Stimulated activated CD4-positive, alpha-beta T cell treated with anti-CD3 and anti-CD28 coated beads, Interleukin-1b, Interleukin-23, amount 100 ng/mL, for 1 hour (primary cell): ENCODE measurements at places on chromosomes 7 and 10.

DNA sequence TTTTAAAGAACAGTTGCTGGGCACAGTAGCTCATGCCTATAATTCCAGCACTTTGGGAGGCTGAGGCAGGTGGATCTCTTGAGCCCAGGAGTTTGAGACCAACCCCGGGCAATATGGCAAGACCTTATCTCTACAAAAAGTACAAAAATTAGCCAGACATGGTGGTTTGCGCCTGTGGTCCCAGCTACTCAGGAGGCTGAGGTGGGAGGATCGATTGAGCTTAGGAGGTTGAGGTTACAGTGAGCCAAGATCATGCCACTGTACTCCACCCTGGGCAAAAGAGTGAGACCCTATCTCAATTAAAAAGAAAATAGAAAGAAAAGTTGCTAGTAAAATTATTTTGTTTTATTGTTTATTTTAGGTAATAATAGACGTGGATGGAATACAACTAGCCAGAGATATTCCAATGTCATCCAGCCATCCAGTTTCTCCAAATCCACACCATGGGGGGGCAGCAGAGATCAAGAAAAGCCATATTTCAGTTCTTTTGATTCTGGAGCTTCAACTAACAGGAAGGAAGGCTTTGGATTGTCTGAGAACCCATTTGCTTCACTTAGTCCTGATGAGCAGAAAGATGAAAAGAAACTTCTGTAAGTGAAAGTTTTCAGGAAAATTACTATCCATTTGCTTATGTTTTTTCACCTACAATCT, 3.0 kb downstream of the NUP42 start:
- DNase-seq, result no peak

- no peak for DNase-seq
Observed at GRCh38 chr7:117970801-117971200, 97.6 kb upstream of the CTTNBP2 start.

DNA sequence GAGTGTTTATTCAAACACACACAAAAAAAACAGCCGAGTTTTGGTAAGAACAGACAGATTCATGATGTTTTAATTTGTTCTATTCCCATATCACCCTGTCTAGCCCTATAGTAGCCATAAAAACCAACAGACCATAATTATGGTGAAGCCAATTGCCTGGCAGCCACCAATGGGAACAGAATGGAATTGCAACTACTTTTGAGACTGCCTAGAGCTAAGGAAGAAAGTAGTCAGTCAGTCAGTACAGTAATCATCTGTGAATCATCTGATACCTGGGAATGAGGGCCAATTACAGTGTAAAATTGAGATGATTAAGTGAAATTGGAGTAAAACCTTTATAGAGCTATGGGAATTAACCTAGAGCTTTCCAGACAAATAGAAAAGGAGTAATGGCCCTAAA, 952.7 kb upstream of the KCND2 start:
- no peak for DNase-seq

GRCh38 chr7:97305589-97305988, 188.1 kb downstream of the SDHAF3 start:
- no peak for DNase-seq

DNA sequence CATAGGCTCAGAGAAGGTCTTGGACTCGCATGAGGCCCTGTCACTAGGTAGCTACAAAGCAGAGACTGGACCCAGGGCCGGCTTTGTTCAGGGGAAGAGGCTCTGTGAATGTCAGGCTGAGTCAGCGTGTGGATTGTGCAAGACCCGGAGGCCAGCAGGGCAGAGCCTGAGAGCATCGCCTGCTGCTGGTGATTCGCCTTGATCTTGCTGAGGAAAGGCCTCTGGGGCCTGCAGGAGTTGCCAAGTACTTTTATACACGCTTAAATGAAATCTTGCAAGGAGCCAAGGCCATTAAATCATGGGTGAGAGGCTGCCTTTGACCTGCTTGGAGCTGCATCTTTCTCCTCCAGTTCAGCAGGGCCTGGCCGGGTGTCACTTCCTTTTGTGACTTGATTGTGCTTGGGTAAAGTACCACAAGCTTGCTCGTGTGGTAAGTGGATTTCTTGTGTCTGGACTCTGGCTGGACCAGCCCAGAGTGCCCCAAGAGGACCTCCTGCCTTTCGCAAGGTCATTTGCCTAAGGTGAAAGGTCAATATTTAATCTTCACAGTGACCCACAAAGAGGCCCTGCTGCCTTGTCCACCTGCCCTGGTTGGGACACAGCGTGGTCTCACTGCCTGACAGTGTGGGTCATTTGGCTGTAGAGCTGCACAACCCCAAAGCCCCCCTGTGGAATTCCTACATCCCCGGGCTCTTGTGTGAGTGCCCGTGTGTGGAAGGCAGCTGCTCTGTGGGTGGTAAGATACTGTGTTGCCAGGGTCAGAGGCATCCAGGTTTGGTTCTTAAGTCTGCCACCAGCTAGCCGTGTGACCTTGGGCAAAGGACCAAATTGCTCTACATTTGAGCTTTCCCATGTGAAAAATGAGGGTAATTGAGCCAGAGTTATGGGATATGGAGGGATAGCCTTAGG, 38.6 kb upstream of the SH2D4B start:
- no peak for DNase-seq

DNA sequence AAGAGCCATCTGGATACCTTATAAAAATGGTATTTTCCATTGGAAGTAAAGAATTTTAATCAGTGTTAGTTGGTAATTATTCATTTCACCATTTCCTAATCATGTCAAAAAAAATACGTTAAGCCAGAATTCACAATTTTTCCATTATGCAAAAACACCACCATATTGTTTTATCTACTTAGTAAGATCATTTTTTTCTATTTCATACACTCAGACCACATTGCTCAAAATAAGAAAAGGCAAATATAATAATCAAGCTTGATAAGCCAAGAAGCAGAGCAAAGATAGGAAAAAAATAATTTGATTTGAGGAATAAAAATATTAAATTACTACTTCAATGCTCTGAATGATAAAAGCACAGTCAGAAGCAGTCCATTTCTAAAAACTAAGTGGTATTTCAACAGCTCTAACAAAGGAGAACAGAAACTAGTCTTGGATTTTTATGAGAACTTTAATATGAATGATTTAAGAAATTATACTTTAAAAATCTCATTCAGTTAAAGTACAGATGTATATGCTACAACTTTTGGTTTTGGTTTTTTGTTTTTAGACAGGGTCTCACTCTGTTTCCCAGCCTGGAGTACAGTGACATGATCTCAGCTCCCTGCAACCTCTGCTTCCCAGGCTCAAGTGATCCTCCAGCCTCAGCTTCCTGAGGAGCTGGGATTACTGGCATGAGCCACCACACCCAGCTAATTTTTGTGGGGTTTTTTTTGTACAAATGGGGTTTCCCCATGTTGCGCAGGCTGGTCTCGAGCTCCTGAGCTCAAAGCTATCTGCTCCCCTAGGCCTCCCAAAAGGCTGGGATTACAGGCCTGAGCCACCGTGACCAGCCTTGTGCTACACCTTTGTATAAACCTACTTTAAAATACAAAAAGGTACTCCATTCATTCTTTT, 46.6 kb downstream of the LRRN3 start:
- no peak for DNase-seq

DNA sequence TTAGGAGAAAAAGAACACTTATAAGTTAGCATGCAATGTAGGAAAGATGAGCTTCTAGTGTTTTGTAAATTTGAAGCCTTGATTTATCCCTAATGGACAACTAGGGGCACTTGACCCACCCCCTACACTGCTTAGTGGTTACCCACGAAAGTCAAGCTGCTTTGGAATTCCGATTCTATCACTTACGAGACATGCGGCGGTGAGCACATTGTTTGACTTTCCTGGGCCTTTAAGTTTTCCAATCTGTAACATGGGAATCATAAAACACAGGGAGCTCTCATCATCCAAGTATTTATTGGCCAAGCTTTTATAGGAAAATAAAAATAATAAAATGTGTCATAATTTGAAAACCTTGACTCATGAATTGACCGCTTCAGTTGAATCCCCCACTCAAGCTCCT, 78.7 kb upstream of the PDK4 start:
- no peak for DNase-seq

DNA sequence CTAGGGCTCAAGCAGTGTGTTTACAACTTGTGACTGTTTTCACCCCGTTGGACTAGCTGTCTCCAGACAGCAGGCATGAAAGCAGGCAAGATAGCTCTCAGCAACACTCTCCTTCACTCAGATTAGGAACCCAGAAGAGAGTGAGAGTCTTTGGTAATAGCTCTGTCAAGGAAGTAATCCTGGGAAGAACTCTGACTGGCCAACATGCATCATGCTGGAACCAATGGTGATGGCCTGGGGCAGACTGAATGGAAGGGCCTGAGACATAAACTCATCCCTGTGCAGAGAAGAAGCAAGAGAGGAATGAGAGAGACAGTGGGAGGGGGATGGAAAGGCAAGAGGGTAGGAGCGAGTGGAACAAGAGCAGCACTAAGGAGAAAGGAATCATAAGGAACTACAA, 48.9 kb downstream of the AKR1D1 start:
- no peak for DNase-seq

GRCh38 chr10:105718207-105718995, 1077.3 kb downstream of the SORCS3 start:
- no peak for DNase-seq

- no peak for DNase-seq
Observed at GRCh38 chr10:76864922-76865321, 772.7 kb downstream of the KCNMA1 start.

DNA sequence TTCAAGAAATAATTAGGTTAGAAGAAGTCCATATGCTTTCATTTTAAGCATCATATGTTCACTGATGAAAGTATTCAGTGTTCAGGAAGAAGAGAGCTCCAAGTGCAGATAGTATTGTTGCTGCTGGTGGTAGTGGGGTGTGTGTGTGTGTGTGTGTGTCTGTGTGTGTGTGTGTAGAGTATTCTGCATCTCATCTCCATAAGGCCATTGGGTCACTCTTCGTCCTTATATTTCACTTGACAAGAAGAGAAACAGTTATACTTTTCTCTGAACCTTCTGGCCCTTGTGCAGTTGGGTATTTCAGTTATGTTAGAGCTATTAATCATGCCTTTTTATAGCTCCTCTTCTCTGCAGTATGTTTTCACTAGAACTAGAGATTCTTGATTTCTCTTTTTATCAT, 26.2 kb downstream of the ADAM22 start:
- no peak for DNase-seq

GRCh38 chr7:50672045-50672444, 106.8 kb upstream of the DDC start:
- DNase-seq, result no peak

- DNase-seq, result no peak
Observed at GRCh38 chr7:152568972-152569371, 107.0 kb downstream of the XRCC2 start.

DNA sequence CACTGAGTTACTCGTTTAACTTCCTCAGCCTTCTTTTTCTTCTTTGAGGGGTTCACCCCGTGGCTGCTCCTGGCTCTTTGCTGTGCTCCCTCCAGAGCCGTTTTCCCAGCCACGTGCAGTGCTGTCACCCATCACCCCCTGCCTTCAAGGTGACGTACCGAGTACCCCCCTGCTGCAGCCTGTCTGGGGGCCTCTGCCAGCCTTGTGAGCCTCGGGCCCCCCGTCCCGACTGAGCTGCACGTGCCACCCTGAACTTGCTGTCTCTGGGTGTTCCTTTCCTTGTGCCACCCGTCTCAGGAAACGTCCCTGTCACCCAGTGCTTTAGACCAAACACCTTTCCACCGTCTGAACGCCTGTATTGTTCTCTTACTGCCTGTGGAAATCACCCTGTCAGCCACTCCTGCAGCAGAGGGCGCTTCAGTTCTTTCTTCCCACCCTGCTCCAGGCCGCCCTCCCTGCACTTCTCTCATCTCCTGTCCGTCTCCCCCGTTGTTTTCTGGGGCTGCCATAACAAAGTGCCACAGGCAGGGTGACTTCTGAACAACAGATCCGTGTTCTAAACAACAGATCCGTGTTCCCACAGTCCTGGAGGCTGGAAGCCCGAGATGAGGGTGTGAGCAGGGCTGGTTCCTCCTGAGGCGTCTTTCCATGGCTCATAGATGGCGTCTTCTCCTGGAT, 44.6 kb downstream of the WDR37 start:
- DNase-seq, result no peak

GRCh38 chr10:114405011-114405350, 679 bp upstream of the AFAP1L2 start:
- DNase-seq, result no peak

DNA sequence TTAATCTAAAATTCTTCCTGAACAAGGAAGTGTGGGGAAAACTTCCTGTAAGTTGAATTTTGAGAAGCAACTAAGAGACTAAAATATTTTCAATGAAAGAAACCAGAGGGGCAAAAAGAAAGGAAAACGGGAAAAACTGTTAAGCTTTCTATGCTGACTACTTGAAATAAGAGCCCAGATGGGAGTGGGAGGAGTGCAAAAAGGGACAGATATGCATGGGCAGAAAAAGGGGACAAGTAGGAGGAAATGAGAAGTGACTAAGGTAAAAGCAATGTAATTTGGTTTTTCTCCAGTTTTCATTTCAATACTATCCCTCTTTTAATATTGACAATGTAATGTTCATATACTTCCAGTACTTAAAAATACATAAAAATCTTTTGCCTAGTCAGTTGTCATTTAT, 11.1 kb downstream of the OGA start:
- no peak for DNase-seq

DNA sequence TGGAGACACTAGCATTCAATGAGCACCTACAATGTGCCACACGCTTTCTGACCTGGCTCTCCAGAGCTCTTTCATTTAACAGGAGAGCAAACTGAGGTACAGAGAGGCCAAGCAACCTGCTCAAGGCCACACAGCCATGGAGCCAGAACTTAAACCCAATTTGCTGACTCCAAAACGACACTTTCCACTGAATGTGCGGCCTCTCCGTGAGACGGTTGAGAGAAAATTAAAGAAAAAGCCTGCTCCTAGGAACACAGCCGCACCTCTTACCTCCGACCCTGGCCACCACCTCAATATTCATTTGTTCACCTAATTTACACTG, 42.8 kb downstream of the ZCCHC24 start:
- DNase-seq, result no peak

DNA sequence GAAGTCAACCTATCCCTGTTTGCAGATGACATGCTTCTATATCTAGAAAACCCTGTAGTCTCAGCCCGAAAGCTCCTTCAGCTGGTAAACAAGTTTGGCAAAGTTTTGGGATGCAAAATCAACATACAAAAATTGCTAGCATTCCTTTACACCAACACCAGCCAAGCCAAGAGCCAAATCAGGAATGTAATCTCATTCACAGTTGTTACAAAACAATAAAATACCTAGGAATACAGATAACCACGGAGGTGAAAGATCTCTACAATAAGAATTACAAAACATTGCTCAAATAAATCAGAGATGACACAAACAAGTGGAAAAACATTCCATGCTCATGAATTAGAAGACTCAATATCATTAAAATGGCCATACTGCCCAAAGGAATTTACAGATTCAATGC, 50.4 kb upstream of the ZNF365 start:
- no peak for DNase-seq

GRCh38 chr10:93081318-93081717, 7.6 kb downstream of the CYP26A1 start:
- no peak for DNase-seq

DNA sequence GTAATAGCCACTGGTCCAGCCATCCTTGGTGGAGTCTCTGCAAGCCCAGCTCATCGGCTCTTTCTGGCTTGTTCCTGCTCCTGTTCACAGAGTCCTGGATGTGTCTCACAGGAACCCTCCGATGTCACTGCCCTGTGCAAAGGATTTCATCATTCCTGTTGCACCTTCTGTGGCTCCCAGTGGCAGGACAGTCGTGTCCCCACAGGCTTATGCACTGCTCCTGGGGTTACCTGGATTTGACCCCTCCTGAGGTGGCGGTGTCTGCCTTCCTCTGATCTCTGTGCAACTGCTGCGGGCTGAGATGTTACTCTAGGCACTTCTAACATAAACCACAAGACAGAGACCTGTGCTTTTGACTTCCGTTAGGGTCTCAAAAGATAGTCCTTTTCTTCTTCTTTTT, 30.6 kb downstream of the APBB1IP start:
- DNase-seq, result no peak
